ENCODE measurements at places on chromosomes 16 and 17.

- peak; percentile 76 for DNase-seq
Measured at GRCh38 chr16:87855852-87856715, 13.2 kb downstream of the SLC7A5 start.

GRCh38 chr16:70254180-70254964, 2.6 kb upstream of the EXOSC6 start:
- no peak for DNase-seq

DNA sequence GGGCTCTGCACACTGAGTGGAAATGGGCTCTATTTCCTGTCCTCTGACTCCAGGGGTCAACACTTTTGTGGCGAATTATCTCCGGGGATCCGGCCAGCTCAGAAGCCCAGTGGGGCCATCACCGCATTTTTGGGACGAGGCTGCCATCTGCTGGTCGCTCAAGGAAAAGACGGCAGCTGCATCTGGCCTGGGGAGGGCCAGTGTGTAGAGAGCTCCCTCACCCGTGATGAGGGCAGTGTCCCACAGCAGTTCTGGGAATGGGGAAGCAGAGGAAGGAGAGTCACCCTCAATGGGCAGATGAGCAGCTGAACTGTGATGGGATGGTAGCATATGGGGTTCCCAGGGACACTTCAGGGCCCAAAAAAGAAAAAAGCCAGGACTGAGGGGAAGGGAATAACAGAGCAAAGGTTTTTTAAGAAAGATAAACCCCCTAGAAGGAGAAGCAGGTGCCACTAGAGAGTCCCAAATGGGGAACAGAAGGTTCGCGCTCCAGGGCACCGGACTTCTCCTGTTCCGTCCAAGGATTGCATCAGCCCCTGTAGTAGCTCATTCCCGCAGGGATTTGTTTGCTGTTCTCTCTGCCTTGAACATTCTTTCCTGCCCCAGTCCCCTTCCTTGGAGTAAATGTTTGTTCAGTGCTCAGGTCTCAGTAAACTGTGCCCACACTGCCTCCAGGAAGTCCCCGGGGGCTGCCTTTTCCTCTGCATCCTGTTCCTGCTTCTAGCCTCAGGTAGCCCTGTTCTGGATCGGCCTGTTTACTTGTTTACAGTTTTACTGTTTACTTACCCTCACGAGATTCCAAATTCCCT, 9.3 kb upstream of the ABCC12 start:
- DNase-seq: peak; percentile 69

- DNase-seq: no peak
Measured at GRCh38 chr16:71296584-71297340, 7.6 kb upstream of the CMTR2 start.

DNA sequence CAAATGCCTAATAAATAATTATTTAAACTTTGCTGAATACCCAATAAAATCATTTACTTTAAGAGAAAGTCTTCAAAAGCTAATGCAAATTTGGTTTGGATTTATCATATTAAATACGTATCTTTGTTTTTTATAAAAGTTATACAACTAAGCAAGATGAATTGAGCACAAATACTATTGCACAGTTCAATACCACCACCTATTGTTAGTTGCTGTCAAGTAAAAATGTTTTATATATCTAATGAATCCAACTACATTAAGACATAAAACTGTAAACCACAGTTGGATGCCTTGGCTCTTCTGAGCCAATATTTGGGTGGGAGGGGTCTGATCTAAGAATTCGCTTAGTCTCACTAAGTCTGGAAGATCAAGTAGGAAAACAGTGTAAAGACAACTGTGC, 7.7 kb downstream of the FBXL20 start:
- peak; percentile 57 for DNase-seq

DNA sequence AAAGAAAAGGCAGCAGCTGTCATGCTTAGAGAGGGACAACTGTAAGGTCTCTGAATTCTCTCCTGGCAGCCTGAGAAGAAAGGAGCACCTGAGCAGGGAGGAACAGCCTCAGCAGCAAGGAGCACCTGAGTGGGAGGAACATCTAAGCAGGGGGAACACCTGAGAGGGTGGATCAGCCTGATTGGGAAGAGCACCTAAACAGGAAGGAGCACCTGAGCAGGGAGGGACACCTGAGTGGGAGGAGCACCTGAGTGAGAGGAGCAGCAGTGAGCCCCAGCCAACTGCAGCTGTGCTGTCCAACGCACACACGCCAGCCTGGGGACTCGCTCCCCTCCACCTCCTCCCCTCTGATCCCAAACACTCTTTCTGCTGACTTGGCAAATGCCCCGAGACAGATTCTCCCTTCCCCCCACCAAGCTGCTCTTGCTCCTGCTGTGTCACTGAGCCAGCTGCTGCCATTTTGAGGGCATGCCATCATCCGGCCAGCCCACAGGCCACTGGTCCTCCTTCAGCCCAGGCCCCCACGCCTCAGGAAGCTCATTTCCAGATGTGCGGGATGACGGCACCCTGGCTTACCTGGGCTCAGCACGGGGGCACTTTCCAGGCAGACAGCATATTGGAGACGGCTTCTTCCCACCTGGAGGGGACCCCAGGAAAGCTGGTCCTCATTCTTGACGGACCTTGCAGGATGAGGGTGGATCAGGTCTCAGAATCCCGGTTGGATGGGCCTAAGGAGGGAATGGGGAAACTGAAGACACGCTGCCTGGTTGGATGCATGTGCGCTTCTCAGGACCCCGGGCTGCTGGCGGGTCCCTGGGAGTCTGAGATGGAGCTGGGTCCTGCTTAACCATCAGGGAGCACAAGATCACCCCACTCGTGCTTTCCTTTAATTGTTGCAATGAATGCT, 57.7 kb upstream of the RBFOX3 start:
- DNase-seq: no peak

GRCh38 chr17:58373923-58374322, 21.9 kb upstream of the SUPT4H1 start:
- no peak for DNase-seq

DNA sequence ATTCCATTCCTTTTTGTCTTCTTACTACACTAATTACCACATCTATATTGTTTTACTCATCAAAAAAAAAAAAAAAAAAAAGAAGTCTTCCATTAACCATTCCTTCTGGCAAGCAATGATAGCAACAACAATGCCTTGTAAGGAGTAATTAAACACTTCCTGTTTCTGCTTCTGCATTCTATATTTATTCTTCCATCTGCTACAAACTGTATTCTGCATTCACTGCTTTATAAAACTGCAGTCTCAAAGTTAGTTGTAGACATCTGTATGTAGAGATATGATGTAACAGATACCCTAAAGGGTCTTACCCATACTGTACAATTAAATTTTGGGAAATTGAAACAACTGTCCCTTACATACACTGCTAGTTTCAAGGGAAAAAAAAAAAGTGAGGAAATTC, 28.7 kb upstream of the ABCA6 start:
- DNase-seq: peak; percentile 81

DNA sequence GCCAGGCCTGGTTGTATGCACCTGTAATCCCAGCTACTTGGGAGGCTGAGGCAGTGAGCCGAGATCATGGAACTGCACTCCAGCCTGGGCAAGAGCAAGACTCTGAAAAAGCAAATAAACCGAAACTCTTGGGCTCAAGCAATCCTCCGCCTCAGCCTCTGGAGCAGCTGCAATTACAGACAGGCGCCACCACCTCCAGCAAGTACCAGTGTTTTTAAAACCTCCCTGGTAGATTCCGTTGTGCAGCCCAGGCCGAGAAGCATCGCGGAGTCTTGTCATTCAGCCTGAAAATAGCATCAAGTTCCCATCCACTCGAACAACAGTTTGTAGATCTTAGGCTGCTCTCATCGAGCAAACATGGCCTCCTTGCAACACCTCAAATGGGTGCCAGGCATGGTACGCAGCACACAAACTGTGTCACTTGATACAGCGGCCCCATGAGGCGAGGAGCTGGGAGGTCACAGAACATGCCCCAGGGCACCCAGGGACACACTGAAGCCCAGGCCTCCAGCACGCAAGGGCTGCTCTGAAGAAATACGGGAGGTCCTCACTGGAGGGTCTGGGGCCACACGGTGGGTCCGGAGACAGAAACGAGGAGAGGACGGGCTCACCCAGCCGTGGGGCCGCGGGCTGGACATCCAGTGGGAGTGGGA, 18.1 kb downstream of the TMC6 start:
- no peak for DNase-seq

- DNase-seq: no peak
Measured at GRCh38 chr17:27977751-27978688, 64.5 kb upstream of the NLK start.

GRCh38 chr16:62149631-62150030, 113.4 kb upstream of the CDH8 start:
- DNase-seq: no peak

DNA sequence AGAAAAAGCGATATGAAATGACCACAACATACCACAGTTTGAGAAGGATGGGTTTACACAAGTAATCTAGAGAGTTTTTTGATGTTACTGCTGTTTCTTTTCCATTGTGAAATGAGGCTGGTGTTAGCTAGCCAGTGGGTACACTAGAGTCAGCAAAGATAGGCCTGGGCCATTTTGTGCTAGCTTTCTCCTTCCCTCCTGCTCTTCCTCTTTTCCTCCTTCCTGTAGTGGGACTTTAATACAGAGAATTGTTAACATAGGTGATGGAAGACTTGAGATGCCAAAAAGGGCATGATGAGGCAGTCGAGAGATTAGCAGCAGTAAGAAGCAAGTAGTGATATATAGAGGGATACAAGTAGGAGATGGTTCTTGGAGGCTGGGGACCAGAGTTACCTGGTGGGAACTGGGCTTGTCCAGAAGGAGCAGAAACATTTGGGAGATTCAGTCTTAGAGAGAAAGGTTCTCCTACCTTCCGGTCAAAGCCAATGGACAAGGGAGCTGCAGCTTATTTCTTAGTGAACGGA, 7.7 kb downstream of the NSRP1 start:
- no peak for DNase-seq

- no peak for DNase-seq
Measured at GRCh38 chr16:56277075-56277474, 85.8 kb downstream of the GNAO1 start.

DNA sequence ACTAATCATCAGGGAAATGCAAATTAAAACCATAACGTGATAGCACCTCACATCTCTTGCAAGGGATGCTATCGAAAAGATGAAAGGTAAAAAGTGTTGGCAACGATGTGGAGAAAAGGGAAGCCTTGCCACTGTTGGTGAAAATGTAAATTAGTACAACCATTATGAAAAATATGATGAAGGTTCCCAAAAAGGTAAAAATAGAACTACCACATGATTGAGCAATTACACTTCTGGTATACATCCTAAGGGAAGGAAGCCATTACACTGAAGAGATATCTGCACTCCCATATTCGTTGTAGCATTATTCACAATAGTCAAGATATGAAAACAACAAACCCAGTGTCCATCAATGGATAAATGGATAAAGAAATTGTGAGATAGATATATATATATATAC, 21.5 kb downstream of the ABCA10 start:
- DNase-seq: no peak

- no peak for DNase-seq
Measured at GRCh38 chr17:65902155-65902554, 289.8 kb downstream of the CEP112 start.

DNA sequence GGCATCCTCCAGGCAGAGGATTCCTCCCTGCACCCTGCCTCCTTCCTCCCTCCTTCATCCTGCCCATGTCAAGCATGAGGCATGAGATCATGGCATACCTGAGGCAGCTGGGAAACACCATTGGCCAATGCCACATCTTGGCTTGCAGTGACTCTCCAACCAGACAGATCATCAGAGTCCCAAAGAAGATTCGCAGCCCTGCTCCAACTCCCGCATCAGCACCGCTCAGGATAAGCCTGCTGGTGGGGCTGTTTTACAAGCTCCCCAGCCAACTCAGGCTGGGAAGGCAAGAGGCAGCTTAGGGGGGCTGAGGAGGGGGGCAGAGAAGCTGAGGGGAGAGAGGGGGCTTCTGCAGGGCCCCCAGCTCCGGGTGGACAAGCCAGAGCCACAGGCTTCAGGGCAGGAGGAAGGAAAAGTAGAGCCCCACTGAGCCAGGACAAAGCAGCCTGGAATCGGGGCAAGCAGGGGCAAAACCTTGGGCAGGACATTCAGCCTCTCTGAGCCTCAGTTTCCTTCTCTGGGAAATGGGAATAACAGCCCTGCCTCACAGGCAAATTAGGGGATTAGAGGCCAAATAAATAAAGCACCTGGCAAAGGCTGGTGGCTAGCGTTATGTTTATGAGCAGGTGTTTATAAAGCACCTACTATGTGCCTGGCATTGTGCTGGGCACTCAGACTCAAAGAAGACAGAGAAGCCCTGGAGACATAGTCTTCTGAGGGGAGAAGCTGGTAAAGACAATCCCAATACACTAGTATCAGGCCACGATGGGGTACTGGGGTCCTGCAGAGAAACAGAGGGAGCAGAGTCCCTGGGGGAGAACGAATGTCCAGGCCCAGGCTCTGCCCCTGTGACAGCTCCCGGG, 88.1 kb downstream of the GOSR1 start:
- peak; percentile 20 for DNase-seq

GRCh38 chr17:50272246-50272645, 2.0 kb upstream of the TMEM92 start:
- no peak for DNase-seq

DNA sequence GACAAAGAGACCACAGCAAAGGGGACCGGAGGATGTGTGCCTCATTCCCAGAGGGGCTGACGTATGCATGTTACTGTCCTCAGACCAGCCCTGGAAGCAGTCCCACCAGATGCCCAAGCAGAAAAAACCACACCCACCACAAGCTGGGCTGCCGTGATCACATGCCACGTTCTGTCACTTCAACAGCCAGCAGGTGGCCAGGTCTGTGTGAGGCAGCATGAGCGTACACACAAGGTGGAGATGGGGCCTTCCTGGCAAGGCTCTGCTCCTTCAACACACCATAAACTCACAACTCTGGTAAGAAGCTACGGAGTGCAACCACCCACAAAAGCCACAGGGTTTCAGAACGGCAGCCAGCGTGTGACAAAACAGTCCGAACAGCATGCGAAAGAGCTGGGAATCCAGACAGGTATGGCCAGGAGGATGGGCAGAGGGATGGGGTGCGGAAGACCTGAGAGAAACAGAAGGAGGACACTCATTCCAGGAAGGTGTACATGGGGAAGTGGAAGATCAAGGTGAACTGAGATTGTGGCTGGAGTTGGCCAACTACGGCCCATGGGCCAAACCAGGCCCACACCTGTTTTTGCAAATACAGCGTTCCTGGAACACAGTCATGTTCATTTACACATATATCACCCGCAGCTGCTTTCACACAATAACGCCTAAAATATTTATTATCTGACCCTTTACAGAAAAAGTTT, 27.9 kb downstream of the MBTPS1 start:
- peak; percentile 79 for DNase-seq

- no peak for DNase-seq
Measured at GRCh38 chr17:248337-249235, 67.1 kb upstream of the DOC2B start.

Measured in hematopoietic multipotent progenitor cell treated with erythropoietin and hydrocortisone succinate and interleukin-3 and kit ligand, for 4 days (in vitro differentiated cells).